Activated CD4-positive, alpha-beta memory T cell treated with anti-CD3 and anti-CD28 coated beads for 36 hours (primary cell): ENCODE measurements at places on chromosomes 16 and 17. TPM values are rescaled to one million over a fixed set of nuclear protein-coding genes. Genes with fewer than 3 reads are reported as not detected.

- DNase-seq: no peak
These were observed 28.4 kb upstream of the SLC12A3 start for GRCh38 chr16:56836410-56837230.

DNA sequence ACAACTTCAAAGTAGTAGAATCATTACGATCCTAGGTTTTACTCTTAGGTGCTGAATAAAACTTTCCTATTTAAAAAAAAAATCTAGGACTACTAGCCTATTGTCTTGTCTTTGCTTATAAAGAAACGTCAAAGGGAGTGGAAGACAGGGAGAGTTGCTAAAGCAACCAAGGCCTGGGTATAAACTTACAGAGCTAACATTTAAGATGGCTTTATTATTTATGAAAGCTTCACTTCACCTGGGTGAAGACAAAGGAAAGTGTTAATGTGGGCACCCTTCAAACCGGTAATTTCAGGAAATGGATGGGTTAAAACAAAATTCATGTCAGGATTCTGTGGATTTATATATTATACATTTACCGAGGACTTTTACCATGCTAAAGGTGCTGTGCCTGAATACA is 2.5 kb downstream of the DUSP14 start:
- DNase-seq: no peak

Gene RNF43
- total RNA-seq: 0.39 TPM

DNA sequence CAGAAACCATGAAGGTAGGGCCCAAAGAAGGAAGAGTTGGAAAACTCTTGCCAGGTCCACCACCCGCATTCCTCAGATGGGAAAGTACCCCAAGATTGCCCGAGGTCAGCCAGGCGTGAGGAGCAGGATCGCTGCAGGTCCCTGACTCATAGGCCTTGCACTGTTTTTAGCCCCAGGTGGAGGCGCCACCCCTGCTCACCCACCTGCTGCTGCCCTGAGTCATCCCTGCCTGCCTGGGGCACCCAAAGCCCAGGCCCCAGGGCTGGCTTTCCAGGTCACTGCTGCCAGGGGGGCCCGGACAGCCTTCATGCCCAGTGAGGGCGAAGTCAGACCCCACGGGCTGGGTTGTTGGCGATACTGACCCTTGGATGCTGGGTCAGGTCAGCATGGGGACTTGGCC is 100.9 kb downstream of the AMFR start:
- no peak for DNase-seq

DNA sequence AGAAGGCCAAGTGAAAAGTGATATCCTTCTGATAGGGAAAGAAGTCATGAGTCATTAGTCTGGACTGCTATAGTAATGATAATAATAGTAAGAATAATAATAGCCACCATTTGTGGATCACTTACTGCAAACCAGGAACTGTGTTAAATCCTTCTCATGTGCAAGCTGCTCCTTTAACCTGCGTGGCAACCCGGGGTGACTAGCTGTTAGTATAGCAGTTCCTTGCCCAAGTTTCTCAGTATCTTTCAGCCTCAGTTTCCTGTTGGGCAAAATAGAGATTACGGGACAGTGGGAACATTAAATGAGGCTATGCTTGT is 129.5 kb downstream of the CDH13 start:
- DNase-seq: no peak

Gene CA7
- total RNA-seq: not detected

- peak; percentile 64 for DNase-seq
These were observed 100.9 kb downstream of the PARN start for GRCh38 chr16:14529010-14529669.

DNA sequence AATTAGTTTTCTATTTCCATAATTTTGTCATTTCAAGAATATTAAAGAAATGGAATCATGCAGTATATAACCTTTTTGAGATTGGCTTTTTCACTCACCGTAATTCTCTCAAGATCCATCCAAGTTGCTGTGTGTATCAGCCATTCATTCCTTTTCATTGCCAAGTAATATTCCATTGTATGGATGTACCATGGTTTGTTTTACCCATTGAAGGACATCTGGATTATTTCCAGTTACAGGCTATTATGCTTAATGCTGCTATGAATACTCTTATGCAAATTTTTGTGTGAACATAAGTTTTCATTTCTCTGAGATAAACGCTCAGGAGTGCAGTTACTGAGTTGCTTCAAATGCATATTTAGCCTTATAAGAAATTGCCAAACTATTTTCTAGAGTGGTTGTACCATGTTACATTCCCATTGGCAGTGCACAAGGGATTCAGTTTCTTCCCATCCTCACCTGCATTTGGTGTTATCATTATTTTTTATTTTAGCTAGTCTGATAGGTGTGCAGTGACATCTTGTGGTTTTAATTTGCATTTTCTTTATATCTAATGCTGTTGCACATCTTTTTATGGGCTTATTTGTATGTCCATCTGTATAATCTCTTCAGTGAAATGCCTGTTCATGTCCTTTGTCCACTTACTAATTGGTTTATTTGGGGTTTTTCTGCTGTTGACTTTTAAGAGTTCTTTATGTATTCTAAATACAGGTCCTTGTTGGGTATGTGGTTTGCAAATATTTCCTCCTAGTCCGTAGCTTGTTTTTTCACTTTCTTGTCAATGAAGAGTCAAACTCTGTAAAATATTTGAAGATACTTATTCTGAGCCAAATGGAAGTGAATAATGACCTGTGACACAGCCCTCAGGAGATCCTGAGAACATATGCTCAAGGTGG is 32.7 kb downstream of the BMERB1 start:
- DNase-seq: no peak

- no peak for DNase-seq
These were observed 168.1 kb upstream of the RBL2 start for GRCh38 chr16:53266156-53266555.

Gene SDK2
- 0.05 TPM for total RNA-seq

DNA sequence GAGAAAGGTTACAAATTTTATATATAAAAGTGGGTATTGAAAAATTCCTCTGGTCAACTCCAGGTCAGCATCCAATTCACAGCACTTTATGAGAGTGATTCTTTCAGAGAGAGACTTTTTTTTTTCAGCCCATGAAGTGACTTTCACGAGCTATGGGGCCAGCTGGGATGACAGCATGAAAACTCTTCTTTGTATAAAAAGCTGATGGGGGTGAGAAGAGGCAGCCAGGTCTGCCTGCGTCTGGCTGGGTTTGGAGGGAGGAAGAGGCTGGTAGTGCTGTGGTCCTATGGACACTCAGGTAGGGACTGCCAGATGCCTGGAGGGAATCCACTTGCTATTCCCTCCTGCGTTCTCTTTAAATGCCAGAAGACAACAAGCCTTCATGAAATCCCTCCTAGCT is 250.6 kb downstream of the UTP18 start:
- no peak for DNase-seq

GRCh38 chr17:59416184-59416583 is 84.7 kb downstream of the YPEL2 start:
- no peak for DNase-seq

Gene IRX5
- not detected for total RNA-seq

DNA sequence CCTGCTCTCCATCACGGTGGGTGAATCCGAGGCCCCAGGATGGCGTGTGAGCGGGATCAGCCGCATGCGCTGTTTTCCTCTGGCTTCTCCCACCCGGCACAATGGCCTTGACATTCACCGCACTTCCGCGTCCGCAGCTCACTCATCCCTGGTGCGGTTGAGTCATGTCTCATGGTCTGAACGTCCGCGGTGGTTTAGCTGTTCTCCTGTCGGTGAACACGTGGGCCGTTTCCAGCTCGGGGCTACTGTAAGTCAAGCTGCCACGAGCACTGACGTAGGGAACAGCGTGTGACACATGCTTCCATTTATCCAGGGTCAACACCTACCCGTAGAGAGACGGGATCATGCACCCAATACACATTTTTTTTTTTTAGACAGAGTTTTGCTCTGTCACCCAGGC is 15.3 kb upstream of the CACNA1H start:
- no peak for DNase-seq

Gene SLC26A11
- 10.1 TPM for total RNA-seq

DNA sequence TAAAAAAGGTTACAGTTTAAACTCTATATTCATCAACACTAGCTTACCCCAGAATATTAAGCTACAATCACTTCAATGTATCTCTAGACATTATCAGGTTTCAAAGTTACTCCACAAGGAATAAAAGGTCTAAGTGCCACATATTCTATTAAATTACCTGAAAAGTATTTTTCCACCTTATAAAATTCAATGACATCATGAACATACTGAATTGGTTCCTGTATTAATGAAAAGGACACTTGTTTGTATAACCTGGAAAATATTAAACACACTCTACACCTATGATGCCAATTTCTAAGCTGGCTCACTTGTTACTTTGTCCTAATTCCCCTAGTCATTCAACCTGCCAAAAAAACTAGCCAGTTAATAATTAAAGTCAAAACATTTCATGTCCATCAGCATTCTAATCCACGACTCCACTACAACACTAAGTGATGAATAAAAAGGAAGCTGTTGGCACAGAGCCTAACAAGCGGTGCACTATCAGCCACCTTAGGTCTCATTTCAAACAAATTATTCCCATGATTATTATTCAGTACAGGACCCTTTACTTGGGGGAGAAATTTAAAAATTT is 12.2 kb downstream of the MED13 start:
- no peak for DNase-seq

DNA sequence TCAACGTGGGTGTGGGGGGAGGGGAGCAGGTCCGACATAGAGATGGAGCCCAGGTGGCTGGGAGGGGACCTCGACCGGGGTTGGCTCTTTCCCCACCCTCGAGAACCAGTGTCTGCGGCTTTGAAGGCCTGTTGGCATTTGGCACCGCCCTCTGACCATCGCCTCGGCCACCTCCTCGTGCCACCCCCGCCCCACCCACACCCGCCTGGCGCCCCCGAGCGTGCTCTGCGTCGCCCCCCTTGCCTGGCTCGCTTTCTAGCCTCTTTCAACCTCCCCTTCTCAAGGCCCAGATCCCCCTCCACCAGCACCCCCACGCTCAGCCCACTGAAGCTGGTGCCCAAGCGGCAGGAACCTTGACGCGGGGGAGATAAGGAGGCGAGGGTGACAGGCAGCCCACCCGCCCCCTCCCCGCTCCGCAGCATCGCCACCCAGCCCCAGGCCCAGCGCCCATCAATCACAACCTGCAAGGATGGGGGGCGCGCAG is 619 bp downstream of the CACNB1 start:
- peak; percentile 34 for DNase-seq

DNA sequence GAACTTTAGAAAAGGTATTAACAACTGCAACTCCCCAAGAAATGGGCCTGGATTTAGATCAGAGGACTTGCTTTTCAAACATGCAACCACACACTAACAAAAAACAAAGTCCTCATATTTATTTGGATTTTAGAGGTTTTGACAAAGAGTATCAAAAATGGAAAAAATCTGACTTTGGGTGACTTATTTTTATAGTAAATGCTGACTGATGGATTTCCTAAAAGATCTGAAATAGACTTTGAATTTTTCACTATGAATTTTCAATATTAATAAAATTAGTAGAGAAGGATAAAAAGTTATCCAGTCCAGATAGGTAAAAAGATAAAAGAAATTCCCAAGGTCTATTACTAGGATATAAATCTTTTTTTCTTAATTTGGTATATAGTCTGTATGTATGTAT is 253.5 kb downstream of the KCNJ2 start:
- no peak for DNase-seq

Gene USH1G
- total RNA-seq: not detected

DNA sequence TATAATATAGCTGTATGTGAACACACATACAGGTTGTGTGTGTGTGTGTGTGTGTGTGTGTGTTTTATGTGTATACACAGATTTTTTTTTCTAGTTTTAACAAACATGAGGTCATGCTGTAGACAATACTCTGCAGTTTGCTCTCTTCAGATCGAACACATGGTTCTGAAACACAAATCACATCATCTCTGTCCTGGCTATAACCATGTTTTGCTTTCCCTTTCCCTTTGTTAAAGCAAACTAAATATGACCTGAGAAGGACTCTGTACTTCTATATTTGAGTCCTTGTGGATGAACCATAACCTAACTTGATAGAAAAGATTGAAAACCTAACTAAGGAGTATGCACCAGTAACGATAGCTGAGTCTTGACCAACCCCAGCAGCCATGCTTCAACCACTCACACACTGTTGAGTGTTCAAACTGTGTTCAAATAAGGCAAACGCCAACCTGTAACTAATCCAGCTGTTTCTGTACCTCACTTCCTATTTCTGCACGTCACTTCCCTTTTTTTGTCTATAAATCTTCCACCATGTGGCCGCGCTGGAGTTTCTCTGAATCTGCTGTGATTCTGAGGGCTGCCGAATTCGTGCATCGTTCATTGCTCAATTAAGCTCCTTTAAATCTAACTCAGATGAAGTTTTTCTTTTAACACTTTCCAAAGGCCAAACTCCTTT is 303.8 kb downstream of the HS3ST3B1 start:
- no peak for DNase-seq

GRCh38 chr17:8062807-8063483 is 24.1 kb downstream of the ALOX15B start:
- no peak for DNase-seq
